ENCODE measurements at places on chromosomes 12 and 14.

GRCh38 chr14:100078997-100079725, 13.9 kb downstream of the EVL start:
- DNase-seq: peak; percentile 80

- DNase-seq: no peak
Observed at GRCh38 chr14:88188745-88189416, 134.2 kb downstream of the KCNK10 start.

GRCh38 chr14:75667099-75667765, 6.2 kb downstream of the TTLL5 start:
- DNase-seq: no peak

DNA sequence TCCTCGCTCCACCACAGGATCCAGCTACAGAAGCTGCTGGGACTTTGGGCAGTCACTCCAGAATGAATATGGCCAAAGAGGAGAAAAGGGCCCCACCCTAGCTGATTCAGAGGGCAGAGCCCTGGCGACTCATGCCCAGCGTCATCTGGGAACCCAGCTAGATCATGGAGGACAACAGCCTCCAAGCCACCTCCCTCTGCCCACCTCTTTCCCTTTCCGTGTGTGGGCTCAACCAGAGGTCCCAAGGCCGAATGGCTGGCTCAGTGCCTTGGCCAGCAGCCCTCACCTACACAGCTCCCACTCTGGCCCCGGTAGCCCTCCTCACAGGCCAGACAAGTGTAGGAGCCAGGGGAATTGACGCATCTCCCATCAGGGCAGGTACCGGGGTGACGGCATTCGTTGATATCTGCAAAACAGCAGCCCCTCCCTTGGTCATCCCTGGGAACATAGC, 17.4 kb downstream of the ISCA2 start:
- no peak for DNase-seq

- DNase-seq: no peak
Observed at GRCh38 chr14:75879031-75879430, 102.8 kb downstream of the TGFB3 start.

DNA sequence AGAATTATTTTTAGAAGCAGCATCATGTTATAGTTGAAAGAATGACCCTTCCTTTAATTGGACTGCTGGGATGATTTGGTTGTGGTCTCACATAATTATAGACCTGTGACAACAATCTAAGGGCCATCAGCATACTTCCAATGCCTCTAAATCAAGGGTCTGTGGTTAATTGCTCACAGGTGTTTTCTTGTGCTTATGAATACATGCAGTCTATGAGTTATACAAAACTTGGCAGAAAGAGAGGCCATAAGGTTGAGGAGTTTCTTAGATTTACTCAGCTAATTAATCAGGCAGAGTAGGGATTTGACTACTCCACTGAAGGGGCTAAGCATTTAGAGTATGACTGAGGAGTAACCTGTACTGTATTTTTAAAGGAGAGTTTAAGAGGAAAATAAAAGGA, 37.0 kb upstream of the FRMD6 start:
- no peak for DNase-seq

- DNase-seq: no peak
Observed at GRCh38 chr14:75198291-75198933, 22.0 kb upstream of the TMED10 start.

DNA sequence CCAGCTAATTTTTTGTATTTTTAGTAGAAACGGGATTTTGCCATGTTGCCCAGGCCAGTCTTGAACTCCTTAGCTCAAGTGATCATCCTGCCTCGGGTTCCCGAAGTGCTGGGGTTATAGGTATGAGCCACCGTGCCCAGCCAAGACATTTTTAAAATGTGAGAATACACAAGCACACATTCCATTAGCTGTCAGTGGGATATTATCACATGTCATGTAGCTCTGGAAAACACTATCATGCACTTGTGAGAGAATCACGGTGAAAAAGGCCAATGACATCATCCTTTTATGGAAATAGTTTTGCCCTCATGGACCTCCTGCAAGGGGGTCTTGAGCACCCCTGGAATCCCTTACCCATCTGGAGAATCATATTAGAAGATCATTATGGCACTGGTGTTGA, 28.3 kb downstream of the ERC1 start:
- no peak for DNase-seq

GRCh38 chr12:104263580-104264358, 39.8 kb upstream of the EID3 start:
- DNase-seq: no peak

- DNase-seq: no peak
Observed at GRCh38 chr14:59305231-59305630, 116.8 kb downstream of the DAAM1 start.
